ENCODE measurements at places on chromosomes 12 and 14. TPM values are rescaled to one million over a fixed set of nuclear protein-coding genes. Genes with fewer than 3 reads are reported as not detected.

The KCNH5 gene
- 0.06 TPM for total RNA-seq

The WASHC4 gene
- 41.4 TPM for total RNA-seq

The PLA2G1B gene
- not detected for total RNA-seq

The SRSF9 gene
- 85.6 TPM for total RNA-seq

The TPH2 gene
- total RNA-seq = not detected

The SLC25A47 gene
- total RNA-seq = not detected

The TMEM106C gene
- total RNA-seq = 92.7 TPM

The OASL gene
- 9.7 TPM for total RNA-seq

The CLEC2A gene
- total RNA-seq = not detected

The TSPAN9 gene
- 16.6 TPM for total RNA-seq

The AP4S1 gene
- total RNA-seq = 3.0 TPM

The RFLNA gene
- 0.23 TPM for total RNA-seq
